Effector CD8-positive, alpha-beta T cell (primary cell): ENCODE measurements at places on chromosomes 1 and 21.
A peak's percentile ranks its signal among the peaks of the same experiment; 100 is the strongest.

DNA sequence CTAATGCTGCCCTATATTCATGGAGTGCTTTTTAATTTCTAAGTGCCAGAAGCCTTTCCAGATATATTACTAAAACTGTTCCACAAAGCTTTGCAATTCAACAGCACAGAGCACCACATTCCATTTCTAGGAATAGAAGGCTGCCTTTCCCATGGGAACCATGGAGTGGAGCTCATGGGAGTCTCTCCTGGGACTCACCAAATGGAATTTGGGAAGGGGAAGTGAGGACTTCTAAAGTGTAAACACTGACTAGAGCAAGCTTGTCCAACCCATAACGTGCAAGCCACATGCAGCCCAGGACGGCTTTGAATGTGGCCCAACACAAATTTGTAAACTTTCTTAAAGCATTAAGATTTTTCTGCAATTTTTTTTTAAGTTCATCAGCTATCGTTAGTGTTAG lies 190.4 kb upstream of the TNR start:
- DNase-seq, result no peak

GRCh38 chr1:184068354-184068753 lies 16.8 kb downstream of the TSEN15 start:
- DNase-seq, result no peak

DNA sequence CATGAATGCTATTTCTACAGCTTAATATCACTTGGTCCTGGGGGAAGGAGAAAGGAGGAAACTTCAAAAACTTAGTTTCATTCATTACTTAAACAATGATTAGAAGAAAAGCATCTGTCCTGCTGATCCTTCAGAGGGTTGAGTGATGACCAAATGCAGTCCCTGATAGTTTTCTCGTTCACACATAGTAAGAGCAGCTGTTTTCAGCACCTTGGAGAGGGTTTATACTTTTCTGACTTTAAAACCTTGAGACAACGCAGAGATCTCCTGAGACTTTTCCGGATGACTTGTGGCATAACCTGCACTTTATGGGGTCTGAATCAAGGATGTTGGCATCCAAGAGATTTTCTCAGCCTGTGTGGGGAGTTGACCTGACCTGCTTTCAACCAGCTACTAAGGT lies 94.0 kb upstream of the KCND3 start:
- no peak for DNase-seq

DNA sequence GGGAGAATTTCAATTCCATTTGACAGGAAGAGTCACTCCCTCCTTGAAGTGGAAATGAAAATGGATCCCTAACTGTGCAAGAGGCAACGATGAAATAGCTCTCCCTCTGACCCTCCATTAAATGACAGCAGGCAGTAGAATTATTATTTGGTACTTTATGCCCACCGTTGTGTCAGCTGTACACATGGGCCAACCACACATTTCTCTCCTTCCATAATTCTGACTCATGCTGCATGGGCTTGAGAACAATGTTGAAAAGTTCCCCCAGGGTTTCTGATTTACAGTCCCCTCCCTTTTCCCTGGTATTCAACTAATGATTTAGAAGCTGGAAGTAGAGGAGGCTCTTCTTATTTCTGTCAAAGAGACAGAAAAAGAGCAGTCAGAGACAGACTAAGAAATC lies 103.5 kb downstream of the RGS7 start:
- no peak for DNase-seq

DNA sequence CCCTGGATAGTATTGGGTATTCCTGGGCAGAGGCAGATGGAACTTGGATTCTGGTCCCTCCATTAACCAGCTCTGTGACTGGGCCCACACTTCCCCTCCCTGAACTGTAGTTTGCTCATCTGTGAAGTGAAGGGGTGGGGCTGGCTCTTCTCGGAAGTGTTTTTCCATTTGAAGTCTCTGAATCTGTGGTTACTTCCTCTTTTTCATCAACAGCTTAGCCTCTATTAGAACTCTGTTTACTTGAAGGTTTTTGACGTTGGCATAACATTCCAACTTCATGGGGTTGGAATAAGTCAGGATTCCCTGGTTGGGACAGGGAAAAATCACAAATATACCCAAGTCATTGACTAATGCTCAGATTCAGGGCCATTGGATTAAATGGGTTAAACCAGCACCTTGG lies 3.6 kb downstream of the KIAA0040 start:
- DNase-seq, result peak; percentile 2

GRCh38 chr1:196690582-196690981 lies 38.7 kb downstream of the CFH start:
- DNase-seq, result no peak

GRCh38 chr1:154352581-154353459 lies 27.5 kb downstream of the ATP8B2 start:
- DNase-seq, result no peak

DNA sequence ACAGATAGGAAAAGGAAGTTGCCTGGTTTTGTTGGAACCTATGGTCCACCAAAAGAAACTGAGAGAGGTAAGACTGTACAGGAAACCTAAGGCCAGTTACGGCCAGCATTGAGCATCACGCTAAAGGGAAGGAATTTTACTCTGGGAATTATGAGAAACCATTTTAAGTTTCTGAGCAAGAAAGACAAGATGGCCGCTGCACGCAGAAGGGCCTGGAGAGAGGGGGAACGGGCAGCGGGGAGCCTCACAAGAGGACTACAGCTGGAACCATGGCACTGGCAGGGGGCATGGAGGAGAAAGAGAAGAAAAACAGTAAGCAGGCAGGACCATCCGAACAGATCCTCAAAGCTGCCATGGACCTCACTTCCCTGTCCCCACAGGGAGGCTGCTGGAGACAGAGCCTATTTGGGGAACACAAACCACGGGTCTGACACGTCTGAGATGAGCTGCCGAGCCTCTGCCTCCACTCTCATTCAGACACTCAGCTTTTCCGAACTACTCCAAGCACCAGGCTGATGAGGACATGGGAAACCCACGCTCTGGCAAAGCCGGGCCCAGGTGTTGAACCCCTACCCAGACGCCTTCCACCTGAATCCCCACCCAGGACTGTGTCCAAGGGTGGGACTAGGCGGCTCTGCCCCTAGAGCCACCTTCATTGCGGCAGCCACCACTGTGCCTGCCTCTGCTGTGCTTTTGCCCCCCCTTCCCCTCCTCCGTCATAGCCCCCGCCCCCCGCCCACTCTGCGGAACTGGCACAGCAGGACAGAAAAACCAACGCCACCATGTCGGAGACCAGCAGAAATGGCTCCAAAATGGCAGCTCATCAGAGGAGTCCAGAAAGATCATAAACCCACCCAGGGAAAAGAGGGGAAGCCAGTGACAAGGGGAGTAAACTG lies 69.0 kb downstream of the CD46 start:
- no peak for DNase-seq

- no peak for DNase-seq
These were observed 87.2 kb downstream of the PEX14 start for GRCh38 chr1:10561955-10562354.

GRCh38 chr21:45962531-45963231 lies 18.9 kb upstream of the COL6A1 start:
- no peak for DNase-seq

- no peak for DNase-seq
These were observed 23.6 kb upstream of the ANGPTL3 start for GRCh38 chr1:62573675-62574074.

GRCh38 chr1:167443757-167444156 lies 74.6 kb downstream of the CD247 start:
- DNase-seq, result no peak

- DNase-seq, result no peak
These were observed 14.7 kb downstream of the ENO1 start for GRCh38 chr1:8863794-8864233.

- DNase-seq, result no peak
These were observed 3.3 kb upstream of the CD55 start for GRCh38 chr1:207318072-207318619.

DNA sequence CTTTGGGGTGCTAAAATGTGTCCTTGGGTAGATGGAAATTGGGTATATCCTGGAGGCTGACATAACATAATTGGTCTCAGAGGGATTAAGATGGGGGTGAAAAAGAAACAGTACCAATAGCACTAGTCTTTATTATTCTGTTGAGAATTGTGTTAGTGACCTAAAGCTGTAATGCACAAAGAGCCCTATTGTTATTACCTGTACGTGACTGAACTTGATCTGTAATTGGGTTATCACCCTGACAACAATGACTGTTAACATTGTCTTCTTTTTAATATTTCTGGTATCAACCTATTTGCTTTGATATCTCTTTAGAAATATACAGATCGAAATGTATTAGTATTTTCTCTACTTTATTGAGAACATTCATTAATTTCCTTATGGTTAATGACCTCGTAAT lies 147.6 kb downstream of the NEK7 start:
- no peak for DNase-seq

GRCh38 chr1:34750610-34751009 lies 4.2 kb upstream of the GJB5 start:
- DNase-seq, result no peak

DNA sequence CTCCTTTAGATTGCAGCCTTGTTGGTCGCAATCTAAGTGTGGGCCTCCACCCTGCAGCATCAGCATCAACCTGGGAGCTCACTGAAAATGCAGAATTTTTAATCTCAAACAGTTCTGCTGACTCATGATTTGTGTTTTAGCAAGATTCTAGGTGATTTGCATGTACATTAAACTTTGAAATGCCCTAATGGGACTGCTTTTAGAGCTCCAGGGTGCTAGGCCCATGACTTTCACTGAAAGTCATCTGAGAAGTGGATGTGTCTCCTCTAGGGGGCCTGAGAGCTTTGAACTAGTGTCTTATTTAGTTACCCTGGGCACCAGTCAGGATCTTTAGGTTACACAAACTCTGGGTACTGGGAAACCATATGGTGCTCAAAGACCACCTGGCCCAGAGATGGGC lies 9.0 kb downstream of the TRIM67 start:
- no peak for DNase-seq

- no peak for DNase-seq
These were observed 128.0 kb downstream of the SETD4 start for GRCh38 chr21:35932232-35932911.

GRCh38 chr1:115437196-115437595 lies 99.1 kb upstream of the NGF start:
- DNase-seq, result no peak

DNA sequence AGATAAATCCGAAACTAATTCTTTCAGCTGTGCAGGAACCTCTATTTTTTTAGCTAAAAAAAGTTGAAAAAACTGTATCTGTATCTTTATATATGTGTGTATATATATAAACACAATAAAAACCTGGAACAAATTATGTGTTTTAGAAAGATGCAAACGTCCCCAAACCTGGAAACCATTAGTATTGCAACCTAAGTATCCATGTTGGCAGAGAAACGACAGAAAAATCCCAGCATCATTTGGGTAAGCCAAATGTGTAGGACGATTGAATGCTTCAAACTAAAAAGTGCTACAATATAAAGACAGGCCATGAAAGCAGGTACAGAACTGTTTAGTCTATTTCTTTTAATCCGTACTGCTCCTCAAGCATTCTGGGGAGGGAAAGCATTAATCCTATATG lies 87.9 kb downstream of the AHCTF1 start:
- DNase-seq, result no peak

DNA sequence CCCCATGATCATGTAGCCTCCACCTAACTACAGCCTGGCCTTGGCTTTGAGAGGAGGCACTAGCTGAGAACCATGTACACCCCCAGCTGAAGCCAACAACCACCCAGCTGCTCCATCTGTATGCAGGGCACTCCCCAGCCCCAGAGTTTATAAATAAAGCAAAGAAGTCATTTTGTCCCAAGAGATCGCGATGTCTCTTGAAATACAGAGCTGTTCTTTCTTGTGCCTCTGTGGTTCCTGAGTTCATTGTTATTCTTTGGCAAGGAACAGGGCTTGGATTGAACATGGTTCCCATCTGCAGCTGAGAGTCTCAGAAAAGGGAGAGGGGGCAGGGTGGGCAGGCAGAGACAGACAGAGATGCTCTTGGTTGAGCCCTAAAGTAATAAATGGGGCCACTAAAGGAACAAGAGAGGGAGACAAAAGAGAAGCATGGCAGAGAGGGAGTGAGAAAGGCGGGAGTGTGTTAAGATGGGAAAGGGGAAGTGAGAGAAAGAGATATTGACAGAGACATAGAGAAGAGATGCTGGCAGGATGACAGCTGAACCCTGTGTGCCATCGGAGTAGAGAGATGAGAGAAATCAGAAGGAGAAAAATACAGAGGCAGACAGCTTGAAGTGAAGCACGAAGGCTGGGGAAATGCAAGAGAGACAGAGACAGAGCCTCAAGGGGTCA lies 63.3 kb downstream of the TNR start:
- no peak for DNase-seq

DNA sequence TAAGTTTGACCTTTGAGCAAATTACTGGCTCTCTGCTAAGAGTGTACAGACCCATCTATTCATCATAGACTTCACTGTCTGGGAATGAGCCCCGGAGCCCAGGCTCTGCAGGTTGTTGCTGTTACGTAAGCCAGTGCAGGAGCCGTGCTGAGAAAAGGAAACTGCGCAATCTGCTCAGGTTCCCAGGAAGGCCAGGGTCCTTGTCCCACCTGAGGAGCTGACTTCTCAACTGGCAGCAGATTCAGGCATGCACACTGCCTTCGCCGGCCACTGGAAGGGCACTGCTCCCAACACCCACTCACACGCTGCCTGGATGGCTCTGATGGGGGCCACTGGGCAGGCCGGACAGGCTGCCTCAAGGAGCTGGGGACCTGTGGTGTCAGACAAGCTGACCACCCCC lies 19.5 kb downstream of the RCAN1 start:
- no peak for DNase-seq

DNA sequence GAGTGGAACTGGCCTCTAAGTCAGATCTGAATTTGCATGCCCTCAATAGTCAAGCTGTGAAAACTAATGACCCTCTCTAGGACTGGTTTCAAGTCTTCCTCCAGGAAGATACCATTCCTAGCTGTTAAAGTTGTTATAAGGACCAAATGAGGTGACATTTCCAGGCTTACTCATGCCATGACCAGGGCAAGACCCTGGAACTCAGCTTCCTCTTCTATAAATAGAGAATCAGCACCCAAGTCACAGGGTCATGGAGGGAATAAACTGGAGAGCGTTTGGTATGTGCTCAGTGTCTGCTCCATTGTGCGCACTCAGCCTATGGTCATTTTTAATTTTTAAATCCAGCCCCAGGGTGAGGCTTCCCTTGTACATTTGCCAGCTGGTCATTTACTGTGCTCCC lies 2.5 kb downstream of the S100A9 start:
- no peak for DNase-seq

- DNase-seq, result no peak
These were observed 766 bp downstream of the ATP2B4 start for GRCh38 chr1:203627398-203627797.

- no peak for DNase-seq
These were observed 5.4 kb upstream of the TOE1 start for GRCh38 chr1:45334308-45335245.
